Stimulated activated CD4-positive, alpha-beta T cell treated with anti-CD3 and anti-CD28 coated beads, Interleukin-15, amount 100 ng/mL, for 24 hours (primary cell): ENCODE measurements at places on chromosomes 13 and 19.

- DNase-seq, result no peak
These were observed 11.2 kb downstream of the KRTDAP start for GRCh38 chr19:35478794-35479677.

DNA sequence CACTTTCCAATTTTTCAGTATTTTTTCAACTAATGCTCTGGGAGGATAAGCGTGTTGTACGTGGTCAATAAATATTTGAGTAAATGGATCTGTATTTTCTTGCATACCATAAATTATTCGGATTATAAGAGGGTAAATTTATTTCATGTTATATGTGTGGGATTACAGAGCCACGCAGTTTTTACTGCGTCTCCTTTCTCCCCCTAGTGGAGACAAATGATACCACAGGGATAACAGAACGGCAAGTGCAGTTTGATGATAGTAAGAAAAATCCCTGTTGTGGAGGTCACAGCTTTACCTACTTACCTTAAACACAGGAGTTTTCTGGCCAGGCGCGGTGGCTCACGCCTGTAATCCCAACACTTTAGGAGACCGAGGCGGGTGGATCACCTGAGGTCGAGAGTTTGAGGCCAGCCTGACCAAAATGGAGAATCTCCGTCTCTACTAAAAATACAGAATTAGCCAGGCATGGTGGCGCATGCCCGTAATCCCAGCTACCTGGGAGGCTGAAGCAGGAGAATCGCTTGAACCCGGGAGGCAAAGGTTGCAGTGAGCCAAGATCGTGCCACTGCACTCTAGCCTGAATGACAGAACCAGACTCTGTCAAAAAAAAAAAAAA, 16.8 kb downstream of the MBD3L2B start:
- DNase-seq, result no peak

DNA sequence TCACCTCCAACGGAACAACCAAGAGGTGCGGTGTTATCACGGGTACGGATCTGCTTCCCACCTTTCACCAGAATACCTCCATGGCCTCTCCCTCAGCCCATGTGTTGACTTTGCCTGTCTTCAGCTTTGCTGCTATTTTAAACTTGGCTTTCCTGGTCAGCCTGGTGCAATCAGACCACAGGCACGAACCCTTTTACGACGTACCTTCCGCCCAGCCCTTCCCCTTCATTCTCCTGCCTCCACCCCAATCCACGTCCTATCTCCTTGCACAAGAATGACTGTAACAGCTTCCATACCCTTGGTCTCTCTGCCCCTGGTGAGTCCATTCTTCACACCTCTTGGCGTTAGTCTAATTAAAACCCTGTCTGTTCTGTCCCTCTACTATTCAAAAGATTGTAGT, 431.7 kb downstream of the EFNB2 start:
- no peak for DNase-seq

- DNase-seq, result peak; percentile 41
These were observed 8.5 kb downstream of the CCDC8 start for GRCh38 chr19:46404753-46405468.

GRCh38 chr19:7292950-7293761, 1.1 kb downstream of the INSR start:
- DNase-seq, result peak; percentile 27

DNA sequence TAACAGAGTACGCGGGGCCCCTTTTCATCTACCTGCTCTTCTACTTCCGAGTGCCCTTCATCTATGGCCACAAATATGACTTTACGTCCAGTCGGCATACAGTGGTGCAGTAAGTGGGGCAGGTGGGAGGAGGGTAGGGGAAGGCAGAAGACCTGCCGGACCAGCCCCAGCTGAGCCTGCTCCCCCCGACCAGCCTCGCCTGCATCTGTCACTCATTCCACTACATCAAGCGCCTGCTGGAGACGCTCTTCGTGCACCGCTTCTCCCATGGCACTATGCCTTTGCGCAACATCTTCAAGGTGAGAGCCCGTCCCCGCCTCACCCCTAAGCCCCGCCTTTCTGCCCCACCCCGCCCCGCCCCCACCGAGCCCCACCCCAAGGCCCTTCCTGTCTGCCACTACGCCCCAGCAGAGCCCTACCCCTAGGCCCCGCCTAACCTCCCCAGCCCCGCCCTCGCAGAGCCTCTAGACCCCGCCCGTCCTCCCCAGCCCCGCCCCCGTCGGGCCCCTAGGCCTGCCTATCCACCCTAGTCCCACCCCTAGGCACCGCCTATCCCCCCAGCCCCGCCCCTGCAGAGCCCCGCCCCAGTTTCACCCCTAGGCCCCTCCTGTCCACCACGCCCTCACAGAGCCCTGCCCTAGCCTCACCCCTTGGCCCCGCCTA, 7.7 kb downstream of the NDUFB7 start:
- DNase-seq, result peak; percentile 79

GRCh38 chr19:18208098-18208951, 4.5 kb upstream of the RAB3A start:
- DNase-seq, result peak; percentile 69

- DNase-seq, result no peak
These were observed 47.9 kb upstream of the SIAH3 start for GRCh38 chr13:45899406-45899805.

DNA sequence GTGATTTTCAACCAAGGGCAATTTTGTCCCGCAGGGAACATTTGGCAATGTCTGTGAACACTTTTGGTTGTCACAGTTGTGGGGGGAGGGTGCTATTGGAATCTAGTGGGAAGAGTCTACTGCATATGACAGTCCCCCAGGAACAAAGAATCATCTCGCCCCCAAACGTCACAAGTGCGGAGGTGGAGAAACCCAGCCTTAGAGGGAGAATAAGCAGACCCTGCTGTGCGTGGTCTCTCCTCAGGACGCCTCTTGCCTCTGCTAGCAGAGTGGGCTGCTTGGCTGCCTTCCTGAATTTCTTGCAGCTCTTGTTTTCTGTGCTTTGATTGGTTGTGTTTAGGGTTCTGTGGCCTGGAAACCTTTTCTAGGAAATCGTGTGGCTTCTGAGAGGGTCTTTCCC, 42.5 kb downstream of the NFIX start:
- DNase-seq, result no peak

DNA sequence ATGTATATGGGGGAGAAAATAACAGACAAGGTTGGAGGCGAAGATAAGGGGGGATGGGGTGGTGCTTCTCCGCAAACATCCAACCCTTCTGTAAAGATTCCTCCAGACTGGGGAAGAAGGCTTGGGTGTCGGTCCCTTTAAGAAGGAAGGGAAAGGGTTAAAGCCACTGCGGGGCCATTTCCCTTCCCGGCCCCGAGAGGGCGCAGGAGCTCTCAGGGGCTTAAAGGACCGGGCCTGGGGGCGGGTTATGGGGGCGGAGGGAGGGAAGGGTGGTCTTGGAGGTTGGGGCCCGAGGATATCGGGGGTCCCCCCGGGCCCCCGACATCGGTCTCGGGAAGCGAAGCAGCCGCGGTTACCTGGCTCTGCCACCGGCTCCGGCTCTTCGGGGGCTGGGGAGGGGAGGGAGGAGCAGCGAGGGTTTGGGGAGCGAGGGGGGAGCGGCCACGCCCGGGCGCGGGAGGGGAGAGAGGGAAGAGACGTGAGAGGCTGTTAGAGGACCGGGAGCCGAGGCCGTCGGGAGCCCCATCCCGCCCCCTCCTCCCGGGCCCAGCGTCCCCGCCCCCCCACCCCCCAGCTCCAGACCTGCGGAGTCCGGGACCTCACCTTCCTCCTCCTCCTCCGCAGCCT, 2.8 kb downstream of the TNNT1 start:
- DNase-seq, result peak; percentile 23

DNA sequence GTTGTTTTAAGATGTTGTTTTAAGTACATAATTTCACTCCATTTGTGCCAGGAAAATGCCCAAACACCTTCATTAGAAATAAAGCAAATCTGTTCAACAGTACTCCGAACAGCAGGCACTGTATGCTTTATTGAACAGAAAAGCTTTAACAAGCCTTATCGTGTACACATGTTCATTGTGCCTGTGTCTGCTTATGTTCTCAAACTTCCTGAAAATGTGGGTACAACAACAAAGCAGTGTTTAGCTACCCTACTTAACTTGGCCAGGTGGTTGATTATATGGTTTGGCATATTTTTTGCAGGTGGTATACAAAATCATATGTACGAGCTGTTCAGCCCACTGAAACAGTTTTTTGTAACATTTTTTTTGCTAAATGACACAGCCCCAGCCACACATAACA, 718.0 kb downstream of the DACH1 start:
- no peak for DNase-seq

GRCh38 chr13:74203576-74203975, 69.4 kb upstream of the KLF12 start:
- DNase-seq, result no peak

GRCh38 chr13:103324641-103325040, 258.4 kb upstream of the SLC10A2 start:
- no peak for DNase-seq

GRCh38 chr13:34352958-34353357, 535.0 kb downstream of the RFC3 start:
- no peak for DNase-seq

DNA sequence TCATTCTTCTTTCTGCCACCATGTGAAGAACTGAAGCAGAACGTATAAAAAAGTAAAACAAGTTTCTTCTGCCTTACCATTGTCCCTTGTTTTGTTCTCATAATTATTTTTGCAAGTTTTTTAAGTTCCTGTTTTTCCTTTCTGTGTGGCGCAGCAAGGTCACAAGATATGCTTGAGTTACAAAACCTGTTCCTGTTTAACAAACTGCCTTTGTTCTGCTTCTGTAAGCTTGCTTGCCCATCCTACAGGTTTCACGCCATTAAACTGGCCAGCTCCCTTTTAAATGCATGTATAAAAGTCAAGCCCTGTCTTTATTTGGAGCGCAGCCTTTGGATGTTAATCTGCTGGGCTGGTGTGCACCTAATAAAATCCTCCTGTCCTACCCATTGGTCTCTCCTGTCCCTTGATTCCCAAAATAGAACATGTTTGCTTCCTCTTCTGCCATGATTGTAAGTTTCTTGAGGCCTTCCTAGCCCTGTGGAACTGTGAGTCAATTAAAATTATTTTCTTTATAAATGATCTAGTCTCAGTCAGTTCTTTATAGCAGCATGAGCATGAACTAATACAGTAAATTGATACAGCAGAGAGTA, 1115.4 kb downstream of the SLITRK1 start:
- DNase-seq, result no peak

- no peak for DNase-seq
These were observed 3.1 kb upstream of the CCDC70 start for GRCh38 chr13:51858433-51859247.

GRCh38 chr19:46860125-46860845, 512 bp upstream of the ARHGAP35 start:
- DNase-seq, result peak; percentile 99

GRCh38 chr19:50205681-50206138, 2.3 kb downstream of the MYH14 start:
- no peak for DNase-seq

DNA sequence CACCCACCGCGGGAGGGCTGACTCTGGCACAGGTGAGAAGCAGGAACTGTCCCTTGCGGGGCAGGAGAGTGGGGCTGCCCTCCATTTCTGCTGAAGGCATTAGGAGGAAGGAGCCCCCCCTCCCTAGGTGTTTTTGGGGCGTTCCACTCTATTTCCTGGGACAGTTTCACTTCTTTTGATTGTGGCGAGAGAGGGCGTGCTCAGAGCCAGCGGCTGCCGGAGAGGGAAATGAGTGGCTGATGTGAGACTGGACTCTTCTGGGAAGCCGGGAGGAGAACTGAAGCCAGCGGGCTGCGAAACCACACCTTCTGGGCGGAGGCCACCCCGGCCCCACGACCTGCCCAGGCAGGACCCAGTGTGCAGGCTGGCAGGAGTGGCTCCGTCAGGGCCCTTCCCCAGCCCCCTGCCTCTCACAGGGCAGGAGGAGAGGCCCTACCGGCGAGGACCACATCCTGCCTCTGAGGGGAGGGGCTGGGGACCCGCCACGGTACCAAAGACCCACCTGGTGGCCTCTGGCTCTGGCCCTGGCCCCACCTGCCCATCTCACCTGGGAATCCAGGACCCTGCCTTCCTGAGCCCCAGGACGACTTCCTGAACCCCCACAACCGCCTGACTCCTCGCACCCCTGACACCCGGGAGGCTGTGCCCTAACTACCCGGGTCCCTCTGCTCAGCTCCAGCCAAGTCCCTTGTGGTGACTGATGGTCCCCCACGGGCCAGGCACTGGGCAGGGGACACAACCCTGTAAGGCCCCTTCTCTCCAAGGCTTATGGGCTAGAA, 25.9 kb downstream of the MPND start:
- peak; percentile 84 for DNase-seq

DNA sequence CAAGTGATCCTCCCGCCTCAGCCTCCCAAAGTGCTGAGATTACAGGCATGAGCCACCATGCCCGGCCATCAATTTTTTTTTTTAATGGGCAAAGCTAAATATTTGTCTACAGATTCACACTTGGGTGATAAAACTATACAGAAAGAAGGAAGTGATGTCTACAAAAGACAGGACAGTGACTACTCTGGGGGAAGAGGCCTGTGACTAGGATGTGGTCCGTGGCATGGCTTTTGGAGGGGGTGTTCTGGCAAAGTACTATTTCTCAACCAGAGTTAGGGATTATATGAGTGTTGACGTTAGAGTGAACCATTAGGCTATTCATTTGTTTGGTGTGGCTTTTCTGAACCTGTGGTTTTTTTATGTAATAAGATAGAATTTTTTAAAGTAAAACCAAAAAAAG, 42.7 kb downstream of the INSR start:
- no peak for DNase-seq

DNA sequence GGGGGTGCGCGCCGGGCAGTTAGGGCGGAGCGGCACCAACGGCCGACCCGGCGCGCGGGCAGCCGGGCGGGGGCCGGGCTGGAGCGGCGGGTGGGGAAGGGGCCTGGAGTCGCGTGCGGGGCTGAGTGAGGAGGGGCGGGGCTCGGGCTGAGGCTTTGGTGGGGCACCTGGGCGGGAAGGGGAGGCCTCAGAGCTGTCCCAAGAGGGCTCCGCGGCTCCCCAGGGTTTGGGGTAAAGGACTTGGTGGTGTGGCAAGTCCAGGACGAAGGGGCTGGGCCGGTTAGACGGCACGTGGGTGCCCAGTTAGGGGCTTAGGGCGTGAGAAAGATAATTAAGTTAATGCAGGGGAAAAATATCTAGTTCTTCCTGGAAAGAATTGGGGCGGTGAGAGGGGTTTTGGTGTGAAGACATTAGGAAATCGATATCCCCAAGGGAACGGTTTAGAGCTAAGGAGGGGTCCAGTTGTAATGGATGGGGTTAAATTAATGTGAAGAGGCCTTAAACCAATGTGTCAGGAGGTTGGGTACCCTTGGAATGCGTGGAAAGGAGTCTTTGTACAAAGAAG, 496 bp downstream of the ZNF574 start:
- peak; percentile 65 for DNase-seq

GRCh38 chr13:101579281-101579802, 126.9 kb downstream of the ITGBL1 start:
- no peak for DNase-seq

- DNase-seq, result no peak
These were observed 3.0 kb upstream of the INSL3 start for GRCh38 chr19:17824339-17824738.

DNA sequence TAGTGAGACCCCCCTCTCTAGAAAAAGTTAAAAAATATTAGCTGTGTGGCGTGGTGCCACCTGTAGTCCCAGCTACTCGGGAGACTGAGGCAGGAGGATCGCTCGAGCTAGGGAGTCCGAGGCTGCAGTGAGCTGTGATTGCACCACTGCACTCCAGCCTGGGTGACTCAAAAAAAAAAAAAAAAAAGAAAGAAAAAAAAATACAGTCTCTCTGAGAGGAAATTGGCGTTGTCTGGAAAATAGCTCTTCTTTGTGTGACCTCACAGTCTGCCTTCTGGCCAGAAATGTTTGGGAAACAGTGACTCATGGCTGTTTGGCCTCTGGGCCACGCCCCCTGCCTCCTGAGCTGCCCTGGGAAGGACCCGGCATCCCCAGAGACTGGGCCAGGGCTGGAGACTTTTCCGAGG, 10.7 kb downstream of the MARCHF2 start:
- DNase-seq, result no peak
